ENCODE measurements at places on chromosomes 2 and 18.

GRCh38 chr2:47485751-47486300 is 82.9 kb downstream of the MSH2 start:
- no peak for DNase-seq

DNA sequence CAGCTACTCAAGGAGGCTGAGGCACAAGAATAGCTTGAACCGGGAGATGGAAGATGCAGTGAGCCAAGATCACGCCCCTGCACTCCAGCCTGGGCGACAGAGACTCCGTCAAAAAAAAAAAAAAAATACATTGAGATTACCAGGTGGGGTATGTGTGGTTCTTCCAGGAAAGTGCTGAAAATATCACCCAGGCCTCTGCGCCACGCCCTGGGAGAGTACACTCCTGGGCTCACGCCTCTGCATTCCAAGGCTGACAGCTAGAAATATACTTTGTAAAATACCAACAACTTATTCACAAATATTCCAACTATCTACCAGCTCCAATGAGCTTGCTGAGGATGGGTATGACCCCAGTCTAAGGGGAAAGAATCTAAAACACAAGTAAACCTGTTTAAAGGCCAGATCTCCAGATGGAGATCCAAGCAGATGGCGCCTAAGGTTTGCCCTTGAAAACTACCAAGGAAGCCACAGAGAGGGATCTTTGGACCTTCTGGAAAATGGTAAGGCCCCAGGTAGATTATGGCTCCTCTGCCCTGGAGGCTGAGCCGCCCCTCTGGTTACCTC is 21.6 kb upstream of the B3GNT7 start:
- DNase-seq: no peak

DNA sequence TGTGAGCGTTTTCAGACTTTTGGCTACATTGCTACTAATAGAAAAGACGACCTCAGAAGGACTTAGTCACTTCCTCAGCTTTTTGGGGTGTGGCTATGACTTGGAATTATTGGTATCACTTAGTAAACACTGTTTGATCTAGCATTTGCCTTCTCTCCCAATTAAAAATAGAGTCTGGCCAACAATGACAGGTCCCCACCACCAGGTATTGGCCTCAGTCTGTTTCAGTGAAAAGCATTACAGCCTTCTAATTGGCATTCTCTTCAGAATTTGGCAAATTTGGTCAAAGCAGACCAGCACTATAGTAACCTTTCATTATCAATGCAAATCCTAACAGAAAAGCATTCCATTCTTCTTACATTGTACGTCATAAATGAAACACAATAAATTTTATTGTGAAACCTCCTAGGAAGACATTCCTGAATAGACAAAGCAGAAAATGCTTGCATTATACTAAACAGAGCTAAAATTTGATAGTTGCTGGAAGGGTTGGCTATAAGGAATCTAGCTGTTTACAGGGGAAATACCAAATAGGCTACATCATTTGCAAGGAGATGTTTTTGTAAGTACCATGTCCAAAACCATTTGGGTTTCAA is 613.9 kb downstream of the IRS1 start:
- DNase-seq: no peak

DNA sequence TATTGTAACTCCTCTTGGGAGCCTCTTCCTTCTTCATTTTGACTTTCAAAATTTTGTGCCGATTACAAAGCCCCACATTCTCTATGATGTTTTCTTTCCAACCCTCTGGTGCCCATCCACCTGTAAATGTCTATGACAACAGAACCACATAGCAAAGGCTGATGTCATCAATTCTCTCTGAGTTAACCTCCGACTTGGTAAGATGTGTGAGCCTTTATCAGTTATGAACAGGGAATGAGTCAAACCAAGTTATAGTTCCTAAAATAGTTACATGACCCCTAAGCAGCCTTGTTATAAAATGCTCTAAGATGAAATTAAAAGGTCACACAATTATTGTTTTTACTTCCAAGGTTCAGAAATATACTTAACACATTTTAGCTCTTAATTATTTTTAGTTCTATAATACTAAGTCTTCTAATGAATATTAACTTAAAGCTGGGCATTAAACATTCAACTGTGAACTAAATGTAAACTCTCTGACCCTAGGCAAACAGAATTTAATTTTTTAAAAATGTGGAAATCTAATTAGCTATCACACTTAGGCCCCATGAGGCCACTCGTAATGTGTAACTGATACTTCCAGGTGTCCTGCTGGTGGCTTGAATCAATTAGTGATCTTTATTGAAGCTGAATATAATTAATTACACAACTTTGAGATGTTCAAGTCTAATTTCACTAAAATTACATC is 102.3 kb upstream of the CYRIA start:
- DNase-seq: no peak

GRCh38 chr2:196597531-196597930 is 42.0 kb upstream of the CCDC150 start:
- DNase-seq: no peak

DNA sequence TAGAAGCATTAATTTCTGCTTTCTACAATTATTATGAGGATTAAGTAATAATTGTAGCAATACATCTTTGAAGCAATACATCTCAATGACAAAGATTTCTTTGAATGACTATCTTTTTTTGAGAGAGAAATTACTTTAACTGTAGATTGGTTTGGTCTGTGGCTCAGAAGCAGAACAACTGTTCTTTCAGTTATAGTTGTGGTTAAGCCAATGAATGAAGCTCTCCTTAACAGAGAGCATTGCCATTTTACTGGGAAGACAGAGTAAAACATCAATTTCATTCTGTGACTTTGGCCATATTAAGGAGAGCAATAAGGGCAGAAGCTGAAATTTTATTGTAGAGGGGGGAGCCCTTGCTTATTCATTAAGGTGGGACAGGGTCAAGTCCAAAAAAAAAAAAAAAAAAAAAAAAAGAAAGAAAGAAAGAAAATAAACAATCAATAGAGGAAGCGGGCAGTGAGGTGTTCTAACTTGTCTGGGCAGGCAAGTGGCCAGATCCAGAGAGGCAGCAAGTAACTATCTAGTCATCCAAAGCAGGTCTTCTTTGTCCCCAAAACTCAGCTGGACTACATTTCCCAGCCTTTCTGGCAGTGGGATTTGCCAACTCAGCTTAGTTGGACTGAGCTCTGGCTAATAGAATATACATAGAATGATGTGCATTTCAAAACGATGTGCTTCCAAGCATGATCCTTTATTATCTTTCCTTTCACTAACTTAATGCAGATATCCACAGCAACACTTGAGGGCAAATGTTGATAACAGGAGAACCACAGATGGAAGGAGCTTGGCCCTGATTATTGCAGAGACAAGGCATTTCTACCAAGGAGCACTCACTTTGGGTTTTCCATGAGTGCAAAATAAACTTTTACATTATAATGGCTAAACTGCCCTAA is 462.7 kb upstream of the CDH20 start:
- no peak for DNase-seq

DNA sequence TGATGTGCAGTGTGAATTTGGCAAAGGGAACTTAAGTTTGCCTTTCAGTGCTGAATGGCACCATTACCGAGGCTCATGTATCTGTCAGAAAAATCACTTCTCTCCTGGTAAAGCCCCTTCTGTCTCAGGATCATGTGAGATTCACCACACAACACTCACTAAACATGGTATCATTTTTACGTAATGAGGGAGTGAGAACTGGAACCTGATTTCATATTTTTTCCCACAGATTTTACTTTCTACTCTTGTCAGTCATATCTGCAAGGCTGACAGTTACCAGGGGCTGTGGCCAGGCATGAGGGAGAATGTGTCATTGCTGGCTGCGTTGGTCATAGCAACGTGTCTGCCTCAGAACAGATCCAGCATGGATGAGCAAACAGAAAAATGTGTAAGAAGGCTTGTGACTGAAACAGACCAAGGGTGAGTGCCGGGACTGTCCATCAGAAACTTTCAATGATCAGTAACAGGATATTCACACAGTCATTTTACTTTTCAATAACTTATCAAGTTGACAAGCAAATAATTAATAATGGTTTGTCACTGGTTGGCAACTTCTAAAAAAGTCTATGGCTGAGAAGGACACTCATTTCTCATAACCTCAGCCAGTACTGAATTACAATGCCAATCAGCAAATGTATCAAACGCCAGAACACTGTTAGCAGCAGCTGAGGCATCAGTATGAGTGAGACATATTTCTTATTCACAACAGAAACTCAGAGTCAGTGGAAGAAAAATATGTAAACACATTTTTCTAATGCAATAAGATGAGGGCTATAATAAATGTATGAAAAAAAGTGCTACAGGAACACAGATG is 100.5 kb downstream of the CDC42EP3 start:
- DNase-seq: no peak

DNA sequence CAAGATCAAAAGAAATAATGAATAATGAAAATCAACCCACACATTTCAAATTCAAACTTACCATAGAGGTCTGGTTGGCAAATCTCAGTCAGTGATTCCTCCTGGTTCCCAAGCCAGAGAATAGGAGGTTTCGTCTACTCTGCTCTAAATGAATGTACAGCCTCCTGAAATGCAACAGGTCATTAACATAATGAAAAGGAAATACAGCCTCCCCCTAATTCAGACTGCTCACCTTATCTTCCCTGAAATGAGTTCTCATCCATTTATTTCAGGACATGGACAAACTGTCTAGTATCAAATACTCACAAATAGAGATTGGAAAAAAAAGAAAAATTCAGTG is 43.4 kb upstream of the CYTIP start:
- DNase-seq: no peak

DNA sequence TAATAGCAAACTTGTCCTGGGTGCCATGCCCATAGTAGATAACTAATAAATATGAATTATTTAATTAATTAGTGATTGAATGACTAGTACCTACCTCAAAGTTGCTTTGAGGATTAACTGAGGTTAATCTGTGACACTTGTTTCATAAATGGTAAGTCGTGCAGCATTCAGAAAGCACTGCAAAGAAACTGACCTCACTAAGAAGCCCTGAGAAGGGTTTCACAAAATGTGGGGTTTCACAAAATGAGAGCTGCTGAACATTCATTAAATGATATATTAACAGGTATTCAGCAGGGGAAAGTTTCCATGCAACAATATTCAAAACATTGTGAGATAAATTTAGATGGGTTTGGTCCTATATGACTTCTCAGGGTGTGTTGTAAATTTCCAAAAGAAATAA is 236.2 kb downstream of the OSR1 start:
- no peak for DNase-seq

DNA sequence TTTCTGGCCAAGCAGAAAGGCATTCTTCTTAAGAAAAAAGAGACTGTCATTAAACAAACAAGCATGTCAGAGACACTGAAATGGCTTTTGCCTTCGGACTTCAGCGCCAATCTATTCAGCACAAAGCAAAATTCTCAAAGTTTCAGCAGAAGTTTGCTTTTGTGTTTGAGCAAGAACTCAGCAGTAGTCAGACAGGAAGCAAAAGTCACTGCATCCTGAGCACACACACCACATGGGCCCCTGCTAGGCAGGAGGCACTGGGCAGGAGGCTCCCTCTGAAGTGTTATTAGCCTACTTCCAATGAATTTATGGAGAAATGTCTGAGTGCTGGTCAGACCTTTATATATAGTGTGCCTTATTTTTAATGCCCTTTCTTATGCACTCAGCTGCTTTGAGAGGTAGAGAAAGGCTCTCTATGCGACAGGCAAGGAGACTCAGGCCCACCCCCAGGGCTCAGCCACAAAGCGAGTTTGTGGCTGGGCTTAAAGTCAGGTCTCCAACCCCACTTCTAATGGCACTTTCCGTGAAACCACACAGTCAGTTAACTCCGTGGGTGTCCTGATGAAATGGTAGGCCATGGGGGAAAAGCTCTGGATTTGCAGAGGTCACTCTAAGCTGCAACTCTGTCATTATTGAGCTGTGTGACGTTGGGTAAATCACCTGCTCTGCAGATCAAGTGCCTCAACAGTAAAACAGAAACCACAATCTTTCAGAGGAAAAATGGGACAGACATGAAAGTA is 161.0 kb upstream of the TMEM200C start:
- DNase-seq: no peak

- no peak for DNase-seq
Measured at GRCh38 chr2:128373451-128374000, 54.9 kb upstream of the HS6ST1 start.

- no peak for DNase-seq
Measured at GRCh38 chr18:23384778-23385736, 68.0 kb upstream of the RIOK3 start.

DNA sequence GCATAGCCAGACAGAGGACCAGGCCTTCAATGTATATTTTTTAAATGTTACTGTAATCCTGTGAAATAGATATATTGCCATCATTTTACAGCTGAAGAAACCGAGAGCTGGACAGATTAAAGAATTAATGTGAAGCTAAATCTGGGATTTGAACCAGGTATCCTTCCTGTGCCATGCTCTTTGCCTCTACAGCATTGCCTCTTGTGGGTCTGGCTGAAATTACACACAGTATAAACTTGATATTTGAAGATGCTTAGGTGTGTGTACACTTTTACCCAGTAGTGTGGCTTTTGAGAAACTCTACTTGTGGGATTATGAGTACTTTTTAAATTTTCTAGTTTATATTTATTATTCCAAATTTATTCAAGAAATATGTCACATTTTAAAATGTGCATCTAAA is 264.5 kb downstream of the CNTNAP5 start:
- no peak for DNase-seq

DNA sequence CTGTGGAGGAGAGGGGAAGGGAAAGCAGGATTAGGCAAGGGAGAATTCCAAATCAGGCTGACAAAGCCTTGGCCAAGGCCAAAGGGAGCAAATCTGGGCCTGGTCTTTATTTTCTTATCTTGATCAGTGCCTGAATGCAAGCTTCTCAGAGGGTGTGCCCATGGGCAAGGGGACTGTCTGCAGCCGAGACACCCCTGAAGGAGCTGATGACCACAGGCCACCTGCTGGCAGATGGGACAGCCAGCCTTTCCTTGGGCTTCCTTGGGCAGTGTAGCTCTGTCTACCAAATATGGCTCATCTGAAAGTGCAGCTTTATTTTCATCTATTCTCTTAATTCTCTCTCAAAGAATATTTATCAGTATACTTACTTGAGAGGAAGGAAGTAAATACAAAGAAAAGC is 117.0 kb downstream of the PKP4 start:
- DNase-seq: no peak

DNA sequence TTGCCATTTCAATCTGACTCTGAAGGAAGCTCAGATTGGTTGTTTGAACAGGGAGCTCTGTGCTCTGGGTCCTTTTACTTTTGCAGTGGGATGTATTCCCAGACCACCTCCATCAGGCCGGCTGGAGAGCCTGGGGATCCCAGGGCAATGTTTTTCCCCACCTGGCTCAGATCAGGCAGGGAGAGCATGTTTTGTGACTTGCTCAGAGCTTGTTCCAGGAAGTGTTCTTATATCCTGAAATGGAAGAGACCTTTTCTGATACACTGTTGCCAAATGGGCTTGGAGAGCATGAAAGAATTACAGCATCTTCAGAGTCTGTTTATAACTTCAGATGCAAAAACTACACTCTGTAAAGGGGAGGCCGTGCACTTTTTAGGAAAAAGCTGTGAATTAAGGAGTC is 56.0 kb downstream of the LIPG start:
- no peak for DNase-seq
